NCI-H1092 (cell line): ENCODE measurements at places on chromosomes 2 and 18.

DNA sequence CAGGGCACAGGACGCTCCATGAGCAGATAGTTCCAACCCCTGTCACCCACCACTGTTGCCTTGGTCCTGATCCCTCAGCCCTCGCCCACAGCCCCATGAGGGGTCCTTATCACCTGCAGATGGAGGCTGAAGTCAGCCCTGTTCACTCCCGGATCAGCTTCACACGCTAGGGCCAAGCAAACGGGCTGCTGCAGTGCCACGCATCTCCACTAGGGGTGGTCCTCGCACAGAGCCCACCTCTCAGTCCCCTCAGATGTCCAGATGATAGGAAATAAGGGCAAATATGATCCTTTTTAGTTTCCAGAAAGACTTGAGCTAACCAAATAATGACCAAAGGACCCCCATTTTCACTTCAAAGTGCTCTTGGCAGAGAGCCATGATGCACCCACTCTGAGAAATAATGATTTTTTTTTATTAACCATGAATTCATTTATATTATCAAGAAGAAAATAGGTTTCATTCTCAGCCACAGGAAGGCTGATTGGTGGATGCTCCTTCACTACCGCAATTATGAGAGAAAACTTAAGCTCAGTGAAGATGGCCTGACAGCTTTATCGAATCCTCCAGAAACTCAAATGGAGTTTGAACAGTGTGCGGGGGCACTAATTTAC lies 71.9 kb upstream of the KLHL29 start:
- DNase-seq = no peak

- no peak for DNase-seq
Observed at GRCh38 chr2:86416146-86416545, 25.0 kb upstream of the KDM3A start.

DNA sequence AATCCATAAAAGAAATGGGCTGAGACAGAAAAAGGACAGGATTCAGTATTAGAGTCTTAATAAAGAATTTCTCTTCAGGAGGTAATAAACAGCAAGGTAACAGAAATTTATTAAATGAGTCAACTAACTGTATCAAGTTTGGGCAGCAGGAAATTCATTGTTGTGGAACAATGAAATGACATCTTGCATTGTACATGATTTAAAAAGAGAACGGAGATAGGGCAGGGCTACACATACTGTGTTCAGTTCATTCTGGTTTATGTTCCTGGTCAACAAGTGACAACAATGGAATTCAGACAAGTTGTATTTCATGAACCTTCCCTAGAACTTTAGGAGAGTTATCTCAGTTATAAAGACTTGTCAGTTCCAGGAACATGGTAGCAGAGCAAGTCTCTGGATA lies 961.3 kb downstream of the SOCS6 start:
- no peak for DNase-seq

- DNase-seq = no peak
Observed at GRCh38 chr18:68270017-68270416, 444.9 kb downstream of the TMX3 start.

GRCh38 chr2:169077674-169078240 lies 8.4 kb downstream of the DHRS9 start:
- DNase-seq = no peak

- DNase-seq = no peak
Observed at GRCh38 chr2:99980176-99980575, 162.2 kb downstream of the AFF3 start.

- no peak for DNase-seq
Observed at GRCh38 chr2:80300954-80301353, 3.6 kb downstream of the LRRTM1 start.

- DNase-seq = no peak
Observed at GRCh38 chr18:45481821-45482220, 133.5 kb upstream of the SLC14A2 start.

- no peak for DNase-seq
Observed at GRCh38 chr2:140791802-140792201, 1339.0 kb downstream of the LRP1B start.

DNA sequence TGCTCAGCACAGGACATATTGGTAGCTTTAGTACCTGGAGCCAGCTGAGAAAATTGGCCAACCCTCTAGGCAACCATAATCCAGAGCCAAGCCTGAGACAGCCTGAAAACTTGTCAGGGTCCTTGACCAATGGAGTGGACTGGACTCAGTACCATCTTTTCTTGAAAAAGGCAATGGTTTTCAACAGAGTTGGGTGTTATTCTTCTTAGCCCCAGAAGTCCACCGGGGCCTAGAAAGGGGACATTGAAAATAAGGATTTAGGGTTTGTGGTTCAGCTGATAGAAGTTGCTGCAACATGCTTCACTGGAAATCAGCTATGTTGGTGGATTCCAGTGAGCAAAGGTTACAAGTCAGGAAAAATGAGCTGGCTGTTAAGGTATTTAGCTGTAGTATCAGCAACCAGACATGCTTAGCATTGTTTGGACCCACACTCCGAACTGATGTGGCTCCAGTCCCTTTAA lies 22.1 kb upstream of the CNOT11 start:
- DNase-seq = no peak
